ENCODE measurements at places on chromosomes 5 and 9.

DNA sequence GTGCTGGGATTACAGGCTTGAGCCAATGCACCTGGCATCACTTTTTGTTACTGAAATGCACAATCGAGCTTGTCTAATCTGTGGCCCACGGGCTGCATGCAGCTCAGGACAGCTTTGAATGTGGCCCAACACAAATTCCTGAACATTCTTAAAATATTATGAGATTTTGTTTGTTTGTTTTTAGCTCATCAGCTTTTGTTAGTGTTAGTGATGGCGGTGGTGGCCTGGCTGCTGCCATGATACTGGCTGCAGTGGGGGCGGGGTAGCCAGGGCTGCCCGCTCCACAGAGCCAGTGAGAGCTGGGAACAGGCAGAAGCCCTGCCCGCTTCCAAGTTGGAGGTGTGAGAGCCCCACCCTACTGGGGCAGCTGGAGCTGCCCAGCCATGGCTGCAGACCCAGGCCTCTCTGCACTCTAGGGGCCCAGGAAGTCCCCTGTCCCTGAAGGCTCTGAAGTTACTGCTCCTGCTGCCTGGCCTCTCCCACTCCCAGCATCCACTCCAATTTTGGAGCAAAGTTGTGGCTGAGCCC is 76.6 kb upstream of the SHB start:
- DNase-seq: no peak

- no peak for DNase-seq
Measured at GRCh38 chr9:136943291-136944211, 987 bp downstream of the FBXW5 start.

- no peak for DNase-seq
Measured at GRCh38 chr9:130936285-130937117, 2.5 kb downstream of the FIBCD1 start.

GRCh38 chr5:139698490-139699146 is 50.5 kb downstream of the CXXC5 start:
- DNase-seq: no peak

DNA sequence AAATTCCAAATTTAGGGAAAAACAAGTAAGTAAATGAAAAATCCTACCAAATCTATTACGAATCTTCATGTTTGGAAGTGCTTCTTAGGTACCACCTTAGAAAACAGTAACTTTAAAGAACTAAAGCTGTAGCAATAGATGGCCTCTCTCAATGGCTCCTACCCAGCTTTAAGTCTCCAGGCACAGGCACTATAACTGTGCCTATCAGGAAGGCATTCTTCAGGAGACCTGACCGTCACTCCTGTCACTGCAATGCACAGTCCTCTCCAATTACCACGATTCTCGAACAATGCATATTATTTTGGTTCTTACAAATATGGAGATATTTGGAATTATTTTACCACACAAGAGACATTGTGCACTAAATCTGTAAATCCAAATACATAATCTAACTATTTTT is 12.9 kb downstream of the NFIB start:
- DNase-seq: no peak

DNA sequence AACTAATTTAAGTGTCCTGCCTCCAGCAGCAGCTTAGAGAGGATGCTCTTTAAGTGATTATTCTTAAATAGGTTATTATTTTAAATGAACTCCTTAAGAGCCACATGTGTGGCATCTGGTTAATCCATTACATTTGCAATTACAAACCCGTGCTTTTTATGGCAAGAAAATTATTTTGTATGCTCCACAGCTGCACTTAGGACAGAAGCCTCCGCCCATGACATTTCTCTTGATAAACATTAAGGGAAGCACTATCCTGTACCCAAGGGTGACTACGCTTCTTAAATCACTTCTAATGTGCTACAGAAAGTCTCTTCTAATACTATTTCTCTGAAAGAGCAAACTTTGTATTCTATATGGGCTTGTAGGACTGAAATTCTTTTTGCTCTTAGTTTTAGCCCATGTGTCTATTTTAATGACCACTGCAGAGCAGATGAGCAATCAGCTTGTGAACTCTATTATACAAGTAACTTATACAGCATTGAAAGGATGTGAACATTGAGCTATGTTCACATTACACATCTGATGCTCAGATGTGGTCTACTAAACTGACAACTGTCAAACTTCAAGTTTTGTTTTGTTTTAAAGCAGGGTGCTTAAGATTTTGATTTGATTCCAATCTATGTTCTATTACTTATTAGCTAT is 223.4 kb downstream of the COX7C start:
- DNase-seq: no peak

DNA sequence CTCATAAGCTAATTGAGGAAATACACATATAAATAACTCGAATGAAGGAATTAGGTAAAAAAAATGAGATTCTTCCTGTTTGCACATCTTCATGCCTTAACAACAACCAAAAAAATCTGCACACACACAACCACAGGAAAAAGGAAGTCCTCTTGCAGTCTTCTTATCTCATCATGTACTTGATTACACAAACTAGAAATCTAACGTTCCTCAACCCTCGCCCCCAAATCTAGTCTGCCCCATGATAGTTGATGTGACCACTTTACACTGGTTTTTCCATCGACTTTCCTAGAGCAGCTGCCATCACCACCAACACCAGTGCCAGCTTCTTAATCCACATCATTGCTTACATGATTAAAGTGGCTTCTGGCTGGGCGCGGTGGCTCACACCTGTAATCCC is 31.2 kb upstream of the RNU6ATAC start:
- DNase-seq: no peak

DNA sequence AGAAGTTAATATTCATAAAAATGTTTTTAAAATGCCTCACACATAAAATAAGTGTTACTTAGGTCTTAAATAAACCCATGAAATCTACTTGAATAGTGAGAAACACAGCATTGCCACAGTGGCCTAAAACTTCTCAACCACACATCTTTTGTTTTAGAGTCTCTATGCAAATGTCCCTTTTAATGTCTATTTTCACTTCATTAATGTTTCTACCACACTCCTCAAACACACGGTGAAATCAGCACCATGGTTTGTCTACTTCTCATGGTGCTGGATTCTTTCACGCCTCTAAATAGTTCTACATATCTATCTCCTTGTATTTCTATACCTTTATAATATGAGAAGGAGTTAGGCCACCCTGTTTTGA is 111.2 kb downstream of the EDIL3 start:
- no peak for DNase-seq

GRCh38 chr9:22913026-22913425 is 466.4 kb downstream of the DMRTA1 start:
- no peak for DNase-seq

DNA sequence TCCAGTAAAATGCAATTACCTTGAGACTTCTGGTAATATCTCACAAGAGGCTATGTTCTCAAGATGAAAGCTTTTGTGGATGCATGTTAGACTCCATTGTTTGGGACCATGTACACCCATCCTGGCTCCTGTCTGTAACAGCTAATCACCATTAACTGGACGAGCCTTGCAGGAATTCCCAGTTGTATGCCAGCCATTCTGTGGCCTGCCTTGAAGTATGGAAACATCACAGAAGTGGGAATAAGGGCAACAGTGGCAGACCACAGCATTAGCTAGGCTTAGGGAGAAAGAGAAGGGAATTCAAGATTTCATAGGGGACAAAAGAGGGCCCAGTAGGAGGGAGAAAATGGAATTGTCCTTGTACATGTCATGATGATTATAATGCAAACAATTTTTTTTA is 79.0 kb downstream of the RORB start:
- no peak for DNase-seq

DNA sequence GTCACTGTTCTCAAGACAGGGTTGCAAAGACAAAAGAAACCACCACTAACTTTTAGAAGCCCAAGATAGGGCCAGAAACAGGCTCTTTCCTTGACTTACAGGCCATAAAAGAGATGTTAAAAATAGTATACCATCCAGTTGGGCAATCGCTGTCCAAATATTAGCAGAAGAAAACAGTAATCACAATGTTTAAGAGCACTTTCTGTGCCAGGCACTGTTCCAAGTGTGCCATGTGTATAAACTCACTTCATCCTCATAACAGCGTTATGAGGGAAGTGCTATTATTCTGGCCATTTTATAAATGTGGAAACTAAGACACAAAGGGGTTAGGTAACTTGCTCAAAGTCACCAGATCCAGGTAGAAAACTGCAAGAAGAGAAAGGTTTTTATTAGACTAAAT is 111.7 kb downstream of the KCNN2 start:
- DNase-seq: no peak

GRCh38 chr9:31321256-31321655 is 1063.2 kb upstream of the ACO1 start:
- no peak for DNase-seq

- DNase-seq: no peak
Measured at GRCh38 chr5:61625137-61625561, 293.1 kb downstream of the ZSWIM6 start.

- no peak for DNase-seq
Measured at GRCh38 chr5:5671823-5672222, 249.3 kb downstream of the ICE1 start.

GRCh38 chr5:142839711-142840346 is 69.7 kb downstream of the ARHGAP26 start:
- DNase-seq: no peak

DNA sequence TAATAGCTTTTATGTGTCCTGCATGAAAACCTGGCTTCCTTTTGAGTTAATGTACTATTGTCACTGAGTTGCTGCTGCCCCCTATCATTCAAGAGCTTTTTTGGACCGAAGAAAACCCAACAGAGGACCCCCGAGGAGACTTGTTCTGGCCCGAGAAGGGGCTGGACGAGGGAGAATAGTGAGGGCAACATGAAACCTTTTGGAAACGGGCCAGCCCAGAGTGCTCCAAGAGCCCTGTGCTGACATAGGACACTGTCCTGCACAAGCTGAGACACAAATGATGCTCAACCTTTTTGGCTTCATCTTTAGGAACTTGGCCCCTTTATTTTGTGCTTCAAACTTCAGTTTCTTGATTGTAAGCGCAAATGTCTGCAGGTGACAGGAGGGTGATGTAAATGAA is 4.0 kb upstream of the GADD45G start:
- DNase-seq: no peak

Data from stimulated activated CD8-positive, alpha-beta memory T cell treated with anti-CD3 and anti-CD28 coated beads, Interleukin-2, amount 100 ng/mL, for 48 hours (primary cell).